Colonic mucosa (tissue), 4 donors: ENCODE measurements at places on chromosomes 11 and 22. TPM values are rescaled to one million over a fixed set of nuclear protein-coding genes. Genes with fewer than 3 reads are reported as not detected.

DNA sequence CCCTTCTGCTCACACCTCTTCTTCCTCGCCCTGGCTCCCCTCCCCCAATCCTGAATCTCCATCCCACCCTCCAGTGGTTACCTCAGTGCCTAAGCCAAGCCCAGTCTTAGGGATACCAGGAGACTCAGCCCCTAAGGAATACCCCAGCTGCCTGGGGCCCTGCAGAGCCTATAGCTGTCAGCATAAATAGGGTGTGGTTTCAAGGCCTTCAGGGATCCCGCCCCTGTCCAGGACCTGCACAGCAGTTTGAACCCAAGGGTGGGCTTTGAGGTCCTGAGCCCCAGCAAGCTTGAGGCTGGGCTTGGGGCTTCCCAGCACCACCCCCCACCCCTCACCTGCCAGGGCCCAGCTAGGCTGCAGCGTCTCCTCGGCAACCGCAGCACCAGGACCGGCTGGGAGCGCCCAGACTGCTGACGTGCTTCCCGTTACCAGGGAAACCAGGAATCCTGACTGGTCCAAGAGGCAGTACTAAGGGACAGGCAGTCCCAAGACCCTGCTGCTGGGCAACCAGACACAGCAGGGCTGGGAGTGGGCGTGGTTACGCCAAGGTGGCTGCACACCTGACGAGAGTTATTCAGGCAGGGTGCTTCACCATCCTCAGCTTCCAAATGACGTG, 13.7 kb downstream of the APBB1 start:
- no peaks in the 10 kb centered on the region for H3K27me3 ChIP-seq
- no peaks in the 10 kb centered on the region for H3K4me1 ChIP-seq
- no peak overlapping the region for H3K27ac ChIP-seq
- H3K4me3 ChIP-seq = no peak overlapping the region

DNA sequence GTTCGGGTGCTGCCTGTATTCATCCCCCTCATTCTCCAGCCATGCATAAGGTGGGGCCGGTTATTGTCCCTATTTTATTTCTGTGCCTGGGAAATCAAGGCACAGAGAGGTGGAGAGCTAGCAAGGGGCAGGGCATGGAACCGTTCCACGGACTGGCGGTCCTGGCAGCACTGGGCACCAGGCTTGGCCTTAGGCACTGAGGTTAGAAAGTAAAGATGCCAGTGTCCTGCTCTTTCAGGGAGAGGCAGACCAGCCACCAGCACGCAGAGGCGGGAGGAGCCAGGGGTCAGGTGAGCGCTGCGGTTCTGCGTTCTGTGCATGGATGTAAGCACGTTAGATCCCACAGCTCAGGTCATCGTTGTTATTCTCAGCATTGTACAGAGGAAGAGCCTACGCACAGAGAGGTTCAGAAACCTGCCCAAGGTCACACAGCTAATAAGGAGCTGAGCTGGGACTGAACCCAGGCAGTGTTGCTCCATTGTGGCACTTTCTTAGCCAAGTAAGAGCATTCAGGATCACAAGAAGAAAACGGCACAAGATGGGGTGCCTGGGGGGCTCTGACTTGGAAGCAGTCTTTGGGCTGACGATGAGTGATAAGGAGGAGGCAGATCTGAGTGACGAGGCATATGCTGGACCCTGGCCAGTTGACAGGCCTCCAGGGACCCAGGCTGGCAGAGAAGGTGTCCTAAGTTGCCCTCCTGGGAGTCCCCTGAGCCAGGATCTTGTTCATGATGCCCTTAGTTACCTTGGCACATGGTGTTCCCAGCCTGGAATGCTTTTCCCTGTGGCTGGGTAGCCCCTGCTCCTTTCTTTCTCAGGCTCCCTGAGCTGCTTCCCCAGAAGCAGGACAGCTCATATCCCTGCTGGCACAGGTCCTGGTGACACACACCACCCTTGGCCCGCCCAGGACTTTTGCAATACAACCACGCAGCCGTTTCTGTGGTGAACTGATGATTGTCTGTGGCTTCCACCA, 41.1 kb downstream of the OSBPL5 start:
- no peaks in the 10 kb centered on the region for H3K27me3 ChIP-seq
- no peaks in the 10 kb centered on the region for H3K36me3 ChIP-seq
- DNase-seq = peak; percentile 80
- no peak overlapping the region for H3K27ac ChIP-seq
- H3K4me1 ChIP-seq = peaks cover 20% of the 10 kb centered on the region

Gene LSP1
- 23.0 TPM for total RNA-seq

Gene SORL1
- 121 TPM for total RNA-seq
